ENCODE measurements at places on chromosomes 7 and 10.

- DNase-seq, result no peak
Observed at GRCh38 chr10:88103576-88103975, 240.2 kb downstream of the PTEN start.

DNA sequence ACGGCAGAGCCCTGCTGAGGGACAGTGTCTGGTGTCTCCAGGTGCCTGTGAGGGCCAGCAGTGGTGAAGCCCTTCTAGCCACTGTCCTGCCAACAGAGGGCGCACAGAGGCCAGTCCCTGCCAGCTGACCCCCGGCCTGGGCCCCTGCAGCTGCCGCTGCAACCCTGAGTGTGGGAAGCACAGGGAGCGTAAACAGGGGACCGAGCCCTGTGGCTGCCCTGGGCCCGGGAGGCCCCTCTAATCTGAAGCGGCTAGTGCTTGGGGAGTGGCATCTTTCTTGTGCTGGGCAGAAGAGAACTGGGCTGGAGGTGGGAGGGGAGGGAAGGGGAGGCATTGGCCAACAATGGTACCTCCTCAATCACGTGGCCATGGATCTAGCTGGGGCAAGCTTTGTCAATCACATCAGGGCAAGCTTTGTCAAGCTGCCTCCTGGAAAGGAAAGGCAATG, 34.6 kb downstream of the TRIM8 start:
- DNase-seq, result no peak

GRCh38 chr7:30279653-30279904, 4.8 kb upstream of the ZNRF2 start:
- no peak for DNase-seq

GRCh38 chr10:132447446-132448247, 50.6 kb downstream of the PWWP2B start:
- no peak for DNase-seq

DNA sequence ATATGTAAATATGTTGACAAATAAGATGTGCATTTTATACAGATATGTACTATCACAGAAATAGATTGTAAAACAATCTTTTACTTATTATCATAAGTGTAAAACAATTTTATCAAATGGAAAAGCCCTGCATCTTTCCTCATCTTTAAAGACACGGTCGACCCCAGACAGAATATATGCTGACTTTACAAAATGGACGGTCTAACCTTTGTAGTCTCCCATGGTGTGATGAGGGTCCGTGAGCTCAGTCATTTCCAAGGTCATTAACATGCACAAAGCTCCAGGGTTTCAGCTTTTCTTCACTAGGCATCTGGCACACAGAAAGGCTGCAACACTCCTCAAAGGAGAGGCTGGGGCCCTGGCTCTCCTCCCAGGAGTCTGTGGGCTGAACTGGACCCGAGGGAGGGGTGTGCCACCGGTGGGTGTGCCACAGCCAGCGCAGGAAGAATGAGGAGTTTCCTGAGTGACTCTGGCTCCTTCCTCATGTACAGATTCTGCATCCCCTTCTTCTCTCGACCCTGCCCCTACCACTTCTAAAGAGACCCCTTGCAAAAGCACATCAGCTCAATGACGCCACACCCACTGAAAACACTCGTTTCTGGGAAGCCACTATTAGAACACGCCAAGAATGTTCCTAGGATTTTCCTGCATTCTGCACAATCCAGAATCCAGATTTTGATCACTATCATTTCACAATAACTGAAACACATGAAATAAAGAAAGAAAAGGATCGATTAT, 26.2 kb upstream of the ABLIM1 start:
- no peak for DNase-seq
